ENCODE measurements at places on chromosomes 5 and 9.

- no peak for DNase-seq
These were observed 439.9 kb upstream of the TLE4 start for GRCh38 chr9:79131824-79132377.

- DNase-seq: no peak
These were observed 101.7 kb upstream of the TLX3 start for GRCh38 chr5:171207256-171207847.

DNA sequence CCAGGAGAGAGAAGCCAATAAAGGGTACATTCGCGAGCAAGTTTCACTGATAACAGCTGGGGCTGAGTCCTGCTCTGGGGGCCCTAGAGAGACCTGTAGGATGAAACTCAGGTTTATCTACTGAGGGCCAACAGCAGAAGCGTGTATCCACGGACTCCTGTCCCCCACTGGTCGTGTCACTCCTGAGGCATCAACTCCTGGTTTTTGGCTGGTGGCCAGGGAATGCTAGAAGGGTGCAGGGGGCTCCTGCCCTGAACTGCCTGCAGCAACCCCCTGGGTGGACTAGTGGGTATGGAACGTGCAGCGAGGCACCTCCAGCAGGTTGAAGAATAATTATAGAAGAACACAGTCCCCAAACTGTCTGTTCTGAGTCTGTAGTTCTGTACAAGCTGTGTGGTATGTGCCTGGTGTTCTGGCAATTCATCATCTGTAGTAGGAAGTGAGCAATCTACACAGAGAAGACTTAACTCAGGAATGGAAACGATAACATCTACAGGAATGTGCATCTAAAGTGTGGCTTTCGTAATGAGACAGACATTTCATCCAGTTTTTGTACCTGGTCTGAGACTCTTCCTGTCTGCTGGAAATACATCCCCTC, 64.5 kb upstream of the GNA14 start:
- DNase-seq: no peak

GRCh38 chr9:125949703-125950460, 202.7 kb downstream of the PBX3 start:
- DNase-seq: no peak

GRCh38 chr5:124203303-124203702, 543.1 kb downstream of the ZNF608 start:
- no peak for DNase-seq

DNA sequence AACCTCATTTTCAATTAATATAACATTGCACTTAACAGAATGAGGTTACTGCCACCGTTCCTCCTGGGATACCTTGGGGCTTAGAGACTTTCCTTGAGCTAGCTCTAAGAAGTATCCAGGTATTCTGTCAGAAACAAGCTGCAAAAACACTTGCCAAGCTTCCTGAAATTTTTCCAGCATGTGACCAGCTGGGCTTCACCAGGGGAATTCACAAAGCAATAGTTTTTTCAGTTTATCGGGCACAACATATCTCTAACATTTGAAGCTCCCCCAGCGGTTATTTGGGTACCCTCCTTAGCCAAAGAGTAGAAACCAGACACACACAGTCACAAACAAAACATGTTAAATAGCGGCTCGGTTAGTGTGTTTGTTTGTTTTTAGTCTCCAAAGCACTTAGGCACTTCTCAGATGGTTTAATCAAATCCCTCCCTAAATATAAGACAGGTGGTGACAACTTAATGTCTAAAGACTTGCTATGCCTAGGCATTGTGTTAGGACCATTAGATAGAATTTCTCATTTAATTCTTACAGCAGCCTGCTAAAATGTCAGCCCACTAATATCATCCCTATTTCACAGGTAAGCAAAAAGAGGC, 278.2 kb downstream of the GLIS3 start:
- DNase-seq: no peak

- DNase-seq: no peak
These were observed 32.5 kb downstream of the SH3TC2 start for GRCh38 chr5:149030392-149030791.

DNA sequence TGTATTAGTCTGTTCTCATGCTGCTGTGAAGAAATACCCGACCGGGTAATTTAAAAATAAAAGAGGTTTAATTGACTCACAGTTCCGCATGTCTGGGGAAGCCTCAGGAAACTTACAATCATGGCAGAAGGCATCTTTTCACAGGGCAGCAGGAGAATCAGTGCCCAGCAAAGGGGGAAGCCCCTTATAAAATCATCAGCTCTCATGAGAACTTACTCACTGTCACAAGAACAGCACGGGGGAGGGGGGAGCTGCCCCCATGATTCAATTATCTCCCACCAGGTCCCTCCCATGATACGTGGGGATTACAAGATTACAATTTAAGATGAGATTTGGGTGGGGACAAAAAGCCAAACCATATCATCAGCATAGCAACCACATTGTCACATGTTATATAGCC, 102.5 kb downstream of the GPBP1 start:
- no peak for DNase-seq

DNA sequence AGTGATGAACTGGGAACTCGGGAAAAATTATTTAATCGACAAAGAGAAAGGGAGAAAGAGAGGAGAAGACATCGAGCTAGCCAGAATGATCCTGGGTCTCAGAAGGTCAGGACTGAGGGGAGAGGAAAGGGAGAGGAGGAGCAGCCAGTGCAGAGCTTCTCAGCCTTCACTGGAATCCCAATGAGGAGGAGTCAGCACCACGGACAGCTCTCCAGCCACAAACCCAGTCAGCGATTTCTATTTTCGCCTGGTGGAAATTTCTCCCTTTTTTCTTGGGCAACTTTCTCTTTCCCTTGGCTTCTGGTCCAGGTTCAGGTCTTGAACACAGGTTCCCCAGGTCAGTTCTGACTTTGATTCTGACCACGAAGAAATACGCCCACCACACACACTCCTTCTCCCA, 1.6 kb upstream of the BRINP1 start:
- DNase-seq: no peak

GRCh38 chr5:173807181-173807655, 80.9 kb upstream of the CPEB4 start:
- DNase-seq: no peak

DNA sequence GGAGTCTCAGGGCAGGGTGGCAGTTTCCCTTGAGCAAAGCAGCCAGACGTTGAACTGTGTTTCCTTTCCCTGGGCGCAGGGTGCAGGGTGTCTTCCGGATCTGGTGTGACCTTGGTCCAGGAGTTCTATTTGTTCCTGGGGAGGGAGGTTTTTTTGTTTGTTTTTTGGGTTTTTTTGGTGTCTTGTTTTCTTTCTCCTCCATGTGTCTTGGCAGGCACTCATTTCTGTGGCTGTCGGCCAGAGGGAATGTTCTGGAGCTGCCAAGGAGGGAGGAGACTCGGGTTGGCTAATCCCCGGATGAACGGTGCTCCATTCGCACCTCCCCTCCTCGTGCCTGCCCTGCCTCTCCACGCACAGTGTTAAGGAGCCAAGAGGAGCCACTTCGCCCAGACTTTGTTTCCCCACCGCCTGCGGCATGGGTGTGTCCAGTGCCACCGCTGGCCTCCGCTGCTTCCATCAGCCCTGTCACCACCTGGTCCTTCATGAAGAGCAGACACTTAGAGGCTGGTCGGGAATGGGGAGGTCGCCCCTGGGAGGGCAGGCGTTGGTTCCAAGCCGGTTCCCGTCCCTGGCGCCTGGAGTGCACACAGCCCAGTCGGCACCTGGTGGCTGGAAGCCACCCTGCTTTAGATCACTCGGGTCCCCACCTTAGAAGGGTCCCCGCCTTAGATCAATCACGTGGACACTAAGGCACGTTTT, 3.5 kb upstream of the PHYHD1 start:
- no peak for DNase-seq

GRCh38 chr9:113275157-113276131, at the start of the genes CDC26 and PRPF4:
CDC26 (minus strand) TSS chr9:113275572; CDS start chr9:113272507, 3,065 bp downstream.
PRPF4 (plus strand) TSS chr9:113275658; CDS start chr9:113275744, 86 bp downstream.
- peak; percentile 90 for DNase-seq

GRCh38 chr9:70136632-70137031, 93.0 kb downstream of the MAMDC2 start:
- no peak for DNase-seq

DNA sequence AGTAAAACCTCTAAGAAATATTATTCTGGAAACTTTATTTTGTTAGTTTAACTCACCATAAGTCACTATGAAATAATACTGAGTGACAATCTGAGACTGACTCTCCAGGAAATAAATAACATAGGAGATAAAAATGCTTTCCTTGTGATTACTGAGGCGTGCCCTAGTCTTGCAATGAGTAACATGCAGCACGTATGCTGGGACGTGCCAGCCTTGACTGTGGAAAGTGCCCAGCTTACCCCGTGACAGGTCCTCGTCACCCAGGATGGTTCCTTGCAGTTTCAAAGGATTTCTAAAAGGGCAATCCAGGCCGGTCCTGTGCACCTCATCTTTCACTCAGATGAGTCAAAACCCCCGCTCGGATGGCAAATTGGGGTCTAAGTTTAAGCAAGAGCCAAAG, 720.8 kb upstream of the ADAMTS16 start:
- DNase-seq: no peak

GRCh38 chr9:127931092-127931881, 710 bp upstream of the PIP5KL1 start:
- no peak for DNase-seq

- no peak for DNase-seq
These were observed 146.5 kb downstream of the PAM start for GRCh38 chr5:102901424-102902134.

GRCh38 chr9:28707616-28708015, 1134.3 kb upstream of the C9orf72 start:
- no peak for DNase-seq

GRCh38 chr9:105500108-105500766, 52.4 kb downstream of the FSD1L start:
- no peak for DNase-seq

DNA sequence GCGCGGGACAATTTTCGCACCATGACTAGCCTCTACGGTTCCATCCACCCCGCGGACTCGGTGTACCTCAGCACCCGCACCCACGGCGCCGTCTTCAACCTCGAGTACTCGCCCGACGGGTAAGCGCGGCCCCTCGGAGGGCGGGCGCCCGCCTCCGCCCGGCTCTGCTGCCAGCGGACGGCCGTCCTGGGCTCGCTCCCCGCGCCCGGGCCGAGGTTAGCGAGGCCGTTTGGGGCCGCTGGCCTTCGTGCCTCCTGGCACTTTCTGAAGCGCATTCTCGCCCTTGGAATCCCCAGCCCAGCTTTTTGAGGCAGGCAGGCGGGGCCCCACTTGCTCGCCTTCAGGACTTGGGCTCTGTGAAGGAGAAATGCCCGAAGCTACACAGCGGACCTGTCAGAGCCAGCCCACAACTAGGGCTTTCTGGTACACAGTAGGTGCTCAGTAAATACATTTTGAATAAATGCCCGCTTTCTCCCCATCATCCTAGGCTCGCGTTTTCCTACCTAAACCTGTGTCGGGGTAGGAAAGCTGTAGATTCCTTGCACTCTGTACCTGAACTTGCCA, 772 bp downstream of the DCAF10 start:
- DNase-seq: no peak

- DNase-seq: no peak
These were observed at the start of gene DBH for GRCh38 chr9:133635533-133636531. DBH (plus strand) TSS chr9:133636363; CDS start chr9:133636372, 9 bp downstream.

GRCh38 chr9:27386571-27387091, 89.7 kb upstream of the EQTN start:
- DNase-seq: no peak

DNA sequence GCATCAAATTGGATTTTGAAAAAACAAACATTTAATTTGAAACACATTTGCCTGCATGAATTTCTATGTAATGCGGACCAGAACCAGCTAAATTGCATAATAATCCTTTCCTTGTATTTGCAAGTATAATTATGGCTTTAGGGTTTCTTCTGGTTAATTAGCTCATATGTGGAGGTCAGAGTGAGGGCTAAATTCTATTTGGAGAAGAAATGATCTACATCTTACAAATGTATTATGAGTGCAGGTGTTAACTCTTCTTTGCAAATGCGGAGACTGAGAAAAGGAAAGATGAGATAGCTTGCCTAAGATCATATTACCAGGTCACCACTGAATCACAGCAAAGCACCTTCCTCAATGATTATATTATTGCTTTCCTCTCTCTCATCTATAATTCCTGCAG, 194.7 kb downstream of the CDH9 start:
- DNase-seq: no peak

DNA sequence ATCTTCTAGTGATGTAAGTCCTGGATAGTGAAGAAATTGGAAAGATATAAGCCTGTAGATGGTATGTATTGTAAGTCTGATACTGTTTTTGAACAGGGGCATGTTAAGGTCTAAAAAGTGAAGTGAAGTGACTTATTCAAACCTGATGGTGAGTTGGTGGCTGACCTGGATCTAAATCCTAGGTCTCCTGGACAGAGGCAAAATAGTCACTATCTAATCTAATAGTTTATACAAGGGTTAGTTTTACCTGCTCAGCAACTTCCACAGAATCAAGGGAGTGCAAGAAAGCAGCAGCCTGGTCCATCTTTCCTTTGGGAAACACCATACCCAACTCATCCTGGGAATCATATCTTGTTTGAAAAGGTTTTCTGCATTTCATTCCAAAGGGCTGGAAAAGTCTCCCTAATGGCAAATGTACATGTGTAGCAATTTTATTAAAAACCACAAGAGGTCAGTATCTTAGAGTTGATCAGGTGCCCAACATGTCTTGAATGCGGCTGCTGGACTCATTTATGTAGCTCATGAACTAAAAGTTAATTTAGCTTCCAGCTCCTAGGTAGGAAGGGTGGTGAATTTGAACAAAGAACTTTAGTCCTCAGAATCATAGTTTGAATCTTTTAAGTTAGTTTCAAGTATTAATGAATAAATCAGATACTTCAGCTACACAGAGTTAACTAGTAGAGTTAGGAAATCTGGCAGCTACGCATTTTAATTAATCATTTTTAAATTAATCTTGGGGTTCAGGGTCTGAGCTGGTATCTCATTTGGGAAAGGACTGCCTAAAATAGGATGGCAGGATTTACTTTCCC, 26.0 kb downstream of the SKP2 start:
- DNase-seq: no peak

DNA sequence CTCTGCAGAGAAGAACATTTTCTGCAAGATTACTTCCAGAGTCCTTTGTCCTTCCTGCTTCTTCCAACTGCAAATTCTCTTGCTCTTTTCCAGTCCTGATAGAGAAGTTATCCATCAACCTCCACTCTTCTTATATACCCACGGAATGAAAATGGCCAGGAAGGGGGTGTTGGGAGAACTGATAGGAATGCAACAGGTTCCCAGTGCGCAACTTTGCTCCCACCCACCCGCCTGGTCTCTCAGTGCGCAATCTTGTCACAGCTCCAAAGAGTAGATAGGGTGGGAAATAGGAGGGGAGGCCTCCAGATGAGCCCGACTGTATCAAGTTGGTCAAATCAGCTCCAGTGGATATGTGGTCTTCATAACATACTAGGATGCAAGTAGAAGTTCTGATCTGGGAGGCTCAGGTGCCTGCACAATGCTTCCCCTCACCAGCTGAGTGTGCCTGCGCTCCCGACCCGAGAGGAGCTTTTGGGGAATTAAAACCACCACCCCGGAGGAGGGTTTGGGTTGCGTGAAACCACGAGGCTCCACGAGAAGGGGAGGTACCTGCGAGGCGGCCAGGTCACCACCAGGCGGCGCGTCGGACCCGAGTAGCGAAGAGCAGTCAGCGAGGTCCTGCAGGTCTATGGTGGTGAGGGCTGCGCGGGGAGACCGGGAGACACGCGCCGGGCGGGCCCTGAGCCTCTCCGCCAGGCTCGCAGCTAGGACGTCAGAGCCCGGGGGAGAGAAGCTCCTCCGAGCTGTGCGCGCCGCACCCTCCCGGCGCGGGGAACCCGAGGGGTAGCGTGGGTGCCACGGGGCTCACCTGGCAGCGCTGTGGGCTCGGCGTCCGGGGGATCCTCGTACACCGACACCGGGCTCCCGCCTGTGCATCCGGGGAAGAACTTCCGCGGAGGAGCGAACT, 835 bp downstream of the MCIDAS start:
- DNase-seq: no peak

GRCh38 chr5:159493696-159494095, 163.4 kb upstream of the IL12B start:
- no peak for DNase-seq

Data from stimulated activated CD4-positive, alpha-beta T cell treated with anti-CD3 and anti-CD28 coated beads, Interleukin-1b, Interleukin-23, amount 100 ng/mL, for 1 hour (primary cell).